Activated effector memory CD4-positive, alpha-beta T cell treated with Interleukin-2 at 50 U/mL for 16 hours (primary cell): ENCODE measurements at places on chromosomes 5 and 9.

DNA sequence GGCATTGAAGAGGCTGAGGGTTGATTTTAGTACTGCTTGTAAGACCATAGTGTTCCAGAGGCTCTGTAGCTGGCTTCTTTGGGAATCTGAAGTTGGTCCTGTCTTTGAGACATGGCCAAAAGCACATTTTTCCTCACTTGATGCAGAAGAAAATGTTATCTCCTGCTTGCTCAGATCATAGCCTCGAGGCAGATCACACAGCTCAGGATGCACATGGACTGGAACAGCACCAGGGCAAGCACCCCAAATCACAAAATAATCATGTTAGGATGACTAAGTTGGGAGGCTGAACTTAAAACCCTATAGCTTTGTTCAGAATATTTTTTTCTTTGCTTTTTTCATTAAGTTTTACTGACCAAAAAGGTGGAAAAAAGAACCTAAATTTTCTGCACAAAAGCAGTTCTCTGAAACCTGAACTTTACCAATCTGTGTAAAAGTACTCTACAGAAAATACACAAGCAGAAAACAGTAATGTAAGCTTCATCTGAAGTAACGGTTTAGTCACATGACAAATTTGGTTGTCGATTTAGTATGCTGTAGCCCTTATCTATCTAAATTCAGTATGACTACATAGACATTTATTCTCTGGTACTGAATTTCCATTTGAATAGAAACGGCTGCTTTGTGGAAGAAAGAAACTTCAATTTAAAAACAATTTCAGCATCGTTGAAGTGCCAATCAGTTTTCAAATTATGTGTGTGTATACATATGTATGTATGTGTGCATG lies 3.4 kb downstream of the KLHL9 start:
- DNase-seq = no peak

- DNase-seq = no peak
Observed at GRCh38 chr5:61746831-61747575, 414.9 kb downstream of the ZSWIM6 start.

DNA sequence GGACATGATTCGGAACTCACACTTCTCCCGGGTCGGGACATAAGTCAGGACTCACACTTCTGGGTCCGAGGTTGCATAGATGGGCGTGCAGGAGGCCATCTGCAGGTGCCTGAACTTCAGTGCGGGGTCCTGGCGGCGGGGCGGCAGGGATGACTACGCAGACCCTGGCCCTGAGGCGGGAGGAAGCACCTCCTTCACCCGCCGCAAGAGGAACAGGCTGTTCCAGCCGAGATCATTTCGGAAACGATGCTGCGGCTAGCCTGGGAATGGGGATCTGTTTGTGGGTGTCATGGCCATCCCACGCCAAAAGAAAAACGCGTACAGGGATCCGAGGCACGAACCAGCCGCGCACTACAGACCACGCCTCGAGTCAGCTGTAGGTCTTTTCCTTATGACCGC lies 196.6 kb downstream of the TTLL11 start:
- DNase-seq = no peak

- no peak for DNase-seq
Observed at GRCh38 chr9:109717342-109717741, 62.7 kb upstream of the PALM2AKAP2 start.

DNA sequence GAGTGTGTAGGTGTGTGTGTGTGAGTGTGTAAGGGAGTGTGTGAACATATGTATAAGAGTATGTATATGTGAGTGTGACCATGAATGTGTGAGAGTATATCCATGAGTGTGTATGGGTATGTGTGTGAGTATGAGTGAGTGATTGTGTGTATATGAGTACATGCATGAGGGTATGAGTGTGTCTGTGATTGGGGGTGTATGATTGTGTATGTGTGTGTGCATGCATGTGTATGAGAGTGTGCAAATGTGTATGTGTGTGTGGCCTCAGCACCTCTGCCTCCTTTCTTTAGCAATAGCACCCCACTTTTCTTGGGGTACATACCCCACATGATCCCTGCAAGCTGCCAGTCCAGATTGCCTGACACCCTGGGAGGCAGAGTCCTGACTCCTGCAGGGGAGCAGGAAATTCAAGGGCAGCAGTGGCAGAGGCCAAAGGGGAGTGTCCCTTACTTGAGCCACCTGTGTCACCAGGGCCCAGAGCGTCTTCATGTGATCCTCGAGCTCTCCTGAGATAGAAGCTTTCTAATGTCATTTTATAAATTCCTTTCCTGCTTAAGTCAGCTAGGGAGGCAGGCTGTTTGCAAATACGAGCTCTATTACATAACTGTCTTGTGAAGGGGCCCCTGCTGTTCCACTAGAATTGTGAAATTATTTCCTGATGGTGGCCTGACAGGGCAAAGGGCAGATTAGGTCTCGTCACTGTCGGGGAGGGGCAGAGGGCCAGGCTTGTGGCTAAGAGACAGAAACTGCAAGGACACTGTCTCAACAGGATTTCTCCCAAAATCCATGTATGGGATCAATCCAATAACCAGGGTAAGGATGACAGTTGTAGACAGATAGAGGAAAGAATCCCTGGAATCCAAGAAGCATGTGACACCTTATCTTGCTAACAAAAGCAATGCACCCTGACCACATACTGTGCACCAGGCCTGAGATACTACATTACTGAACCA lies 389.1 kb downstream of the GADD45G start:
- DNase-seq = no peak

DNA sequence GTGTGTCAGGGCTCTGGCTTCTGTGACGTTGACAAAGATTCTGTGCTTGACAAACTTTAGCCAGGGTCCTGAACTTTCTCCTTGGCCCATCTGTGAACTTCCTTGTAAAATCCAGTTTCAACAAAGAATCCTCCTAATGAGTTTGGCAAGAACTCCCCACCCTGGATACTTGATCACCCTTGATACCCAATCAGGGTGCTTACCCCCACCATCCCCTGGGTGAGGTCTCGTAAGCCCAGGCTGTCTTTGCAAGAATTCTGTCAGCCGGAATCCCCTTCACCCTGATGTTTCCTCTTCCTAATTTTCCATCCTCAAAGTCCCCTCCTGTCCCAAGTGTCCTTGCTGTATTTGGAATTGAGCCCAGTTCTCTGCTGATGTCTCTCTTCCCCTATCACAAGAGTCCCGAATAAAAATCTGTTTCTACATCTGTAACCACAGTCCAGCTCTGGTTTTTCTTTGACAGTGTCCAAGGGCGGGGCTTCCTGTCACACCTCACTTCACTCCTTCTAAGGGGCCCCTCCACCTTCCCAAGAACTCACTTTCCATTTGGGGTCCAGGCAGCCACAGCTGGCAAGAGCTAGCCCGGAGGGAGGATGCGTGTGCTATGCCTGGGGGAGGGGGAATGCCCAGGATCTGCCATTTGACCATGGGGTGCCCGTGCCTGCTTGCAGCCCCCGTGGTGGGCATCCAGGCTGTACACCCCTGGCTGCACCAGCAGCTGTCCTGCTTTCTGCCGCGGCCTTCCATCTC lies 2.7 kb upstream of the CARD19 start:
- no peak for DNase-seq

GRCh38 chr9:11135851-11136250 lies 523.0 kb upstream of the PTPRD start:
- no peak for DNase-seq

- no peak for DNase-seq
Observed at GRCh38 chr5:54217826-54218503, 92.4 kb downstream of the ARL15 start.

GRCh38 chr5:344668-345067 lies 23.2 kb downstream of the AHRR start:
- DNase-seq = no peak

DNA sequence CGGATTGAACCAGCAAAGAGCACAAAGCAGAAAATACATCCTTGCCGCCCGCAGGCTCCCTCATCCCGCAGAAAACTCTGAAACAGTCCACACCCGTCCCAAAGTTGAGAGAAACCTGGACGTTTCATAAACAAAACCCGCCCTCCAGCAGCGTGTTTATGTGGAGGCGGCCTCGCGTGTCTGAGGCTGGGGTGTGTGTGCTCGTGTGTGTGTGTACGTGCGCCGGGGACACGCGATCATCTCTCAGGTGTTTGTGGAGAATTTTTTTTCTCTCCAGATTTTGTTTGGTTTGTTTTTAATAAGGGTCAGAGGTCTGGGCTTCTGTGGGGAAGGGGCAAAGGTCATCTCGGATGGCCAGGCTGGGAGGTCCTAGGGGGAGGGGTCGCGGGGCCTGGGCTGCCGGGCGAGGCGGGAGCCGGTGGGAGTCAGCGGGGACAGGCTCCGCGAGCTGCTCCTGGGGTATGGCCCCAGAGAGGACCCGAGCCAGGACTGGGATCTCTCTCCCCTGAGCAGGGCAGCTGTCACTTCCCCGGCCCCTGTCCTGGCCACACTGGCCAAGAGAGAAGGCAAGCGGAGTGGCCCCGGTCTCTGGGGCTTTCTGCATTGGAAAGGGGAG lies 206.4 kb downstream of the C9orf50 start:
- peak; percentile 31 for DNase-seq

DNA sequence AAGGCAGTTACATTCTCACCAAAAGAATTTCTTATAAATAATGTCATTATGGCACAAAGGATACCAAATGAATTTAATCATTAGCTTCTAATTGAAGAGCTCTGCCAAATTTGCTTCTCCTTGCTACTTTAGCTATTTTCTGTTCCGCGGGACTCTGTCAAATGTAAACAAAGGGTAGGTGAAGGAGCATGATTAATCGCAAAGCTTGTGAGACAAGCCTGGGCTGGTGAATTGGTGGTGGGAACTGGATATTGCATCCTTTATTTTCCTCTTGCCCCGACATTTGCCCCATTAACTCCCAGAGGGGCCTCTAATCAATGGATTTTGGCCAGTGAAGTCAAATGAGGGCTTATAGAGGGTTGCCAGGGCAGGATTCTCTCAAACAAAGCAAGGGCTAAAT lies 234.2 kb upstream of the RFX3 start:
- no peak for DNase-seq

DNA sequence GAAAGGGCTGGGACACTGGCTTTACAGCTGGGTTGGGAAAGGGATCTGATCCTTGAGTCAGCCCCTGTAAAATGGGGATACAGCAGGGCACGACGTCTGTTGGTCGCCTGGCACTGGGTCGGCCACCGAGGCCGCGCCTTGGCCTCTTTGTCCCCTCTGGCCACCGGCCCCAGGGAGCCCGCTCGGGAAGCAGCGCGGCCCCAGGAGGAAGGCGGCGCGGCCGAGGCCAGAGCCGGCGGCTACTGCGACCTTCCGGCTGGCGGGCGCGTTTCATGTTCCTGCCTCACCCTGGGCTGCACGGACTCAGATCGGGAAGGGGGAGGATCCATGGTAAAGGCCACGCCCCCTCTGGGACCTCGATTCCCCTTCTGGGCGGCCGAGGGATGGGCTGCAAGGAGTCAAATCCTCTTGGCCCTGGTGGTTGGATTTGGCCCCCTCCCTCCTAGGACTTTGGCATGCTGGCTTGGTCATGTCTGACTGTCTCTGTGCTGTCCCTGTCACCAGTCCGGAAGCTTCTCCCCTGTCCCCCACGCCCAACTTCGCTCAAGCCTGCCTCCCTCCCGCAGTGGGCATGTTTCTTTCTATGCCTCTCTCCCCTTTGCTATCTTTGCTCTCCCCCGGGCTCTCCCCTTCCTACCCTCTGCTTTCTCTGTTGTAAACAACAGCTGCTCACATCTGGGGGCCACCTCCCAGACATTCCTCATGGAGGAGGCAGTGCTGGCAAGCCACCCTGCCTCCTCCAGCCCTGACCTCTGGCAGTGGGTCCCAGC lies 25.8 kb downstream of the FPGS start:
- no peak for DNase-seq

DNA sequence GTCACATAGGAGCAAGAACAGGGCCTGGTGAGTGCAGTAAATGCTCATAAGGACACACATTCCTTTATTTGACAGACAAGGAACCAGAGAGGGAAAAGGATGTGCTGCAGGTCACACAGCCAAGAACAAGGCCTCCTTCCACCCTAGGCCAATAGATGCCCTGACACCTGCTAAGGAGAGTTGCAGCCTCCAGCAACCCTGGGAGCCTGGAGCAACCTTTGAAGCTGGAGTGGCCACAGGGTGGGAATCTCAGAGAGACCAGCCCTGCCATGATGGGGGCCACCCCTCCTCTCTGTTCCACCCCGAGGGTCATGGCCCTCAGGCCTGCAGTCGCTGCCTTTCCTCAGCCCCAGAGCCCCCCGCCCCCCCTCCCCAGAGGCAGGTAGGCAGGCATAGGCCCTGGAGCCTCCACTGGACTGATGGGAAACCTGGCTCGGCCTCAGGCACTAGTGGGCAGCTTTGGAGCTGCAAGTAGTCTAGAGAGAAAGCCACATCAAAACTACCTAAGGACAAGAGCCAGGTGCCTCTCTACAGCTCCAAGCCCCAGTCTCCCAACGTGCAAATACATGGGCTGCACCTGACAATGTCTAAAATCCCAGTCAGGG lies 116.1 kb upstream of the SPOCK1 start:
- no peak for DNase-seq

GRCh38 chr9:134224127-134224526 lies 59.8 kb upstream of the RNU6ATAC start:
- DNase-seq = no peak

- DNase-seq = no peak
Observed at GRCh38 chr5:93748875-93749397, 7.5 kb upstream of the POU5F2 start.

DNA sequence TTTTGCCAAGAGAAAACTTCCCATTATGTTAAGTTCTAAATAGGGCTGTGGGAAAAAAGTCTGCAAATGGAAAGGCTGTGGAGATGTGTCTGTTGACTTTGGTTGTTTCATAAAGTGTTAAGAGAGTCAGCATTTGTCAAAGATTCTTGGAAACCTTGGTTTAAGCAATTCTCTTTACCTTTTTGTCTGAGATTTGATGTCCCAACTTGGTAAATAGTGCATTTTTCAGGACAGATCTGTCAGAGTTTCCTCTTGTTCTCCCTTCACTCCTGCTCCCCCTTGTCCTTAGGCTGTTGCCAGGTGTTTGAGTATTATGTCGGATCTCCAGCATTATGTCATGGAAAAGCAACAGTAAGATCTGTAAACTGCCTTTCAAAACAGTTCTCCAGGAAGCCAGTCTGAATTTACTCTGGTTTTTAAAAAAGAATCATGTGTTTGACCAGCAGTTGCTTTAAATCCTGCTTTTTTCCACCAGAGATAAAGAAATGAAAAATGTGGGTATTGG lies 79.1 kb upstream of the ADAMTSL1 start:
- no peak for DNase-seq

DNA sequence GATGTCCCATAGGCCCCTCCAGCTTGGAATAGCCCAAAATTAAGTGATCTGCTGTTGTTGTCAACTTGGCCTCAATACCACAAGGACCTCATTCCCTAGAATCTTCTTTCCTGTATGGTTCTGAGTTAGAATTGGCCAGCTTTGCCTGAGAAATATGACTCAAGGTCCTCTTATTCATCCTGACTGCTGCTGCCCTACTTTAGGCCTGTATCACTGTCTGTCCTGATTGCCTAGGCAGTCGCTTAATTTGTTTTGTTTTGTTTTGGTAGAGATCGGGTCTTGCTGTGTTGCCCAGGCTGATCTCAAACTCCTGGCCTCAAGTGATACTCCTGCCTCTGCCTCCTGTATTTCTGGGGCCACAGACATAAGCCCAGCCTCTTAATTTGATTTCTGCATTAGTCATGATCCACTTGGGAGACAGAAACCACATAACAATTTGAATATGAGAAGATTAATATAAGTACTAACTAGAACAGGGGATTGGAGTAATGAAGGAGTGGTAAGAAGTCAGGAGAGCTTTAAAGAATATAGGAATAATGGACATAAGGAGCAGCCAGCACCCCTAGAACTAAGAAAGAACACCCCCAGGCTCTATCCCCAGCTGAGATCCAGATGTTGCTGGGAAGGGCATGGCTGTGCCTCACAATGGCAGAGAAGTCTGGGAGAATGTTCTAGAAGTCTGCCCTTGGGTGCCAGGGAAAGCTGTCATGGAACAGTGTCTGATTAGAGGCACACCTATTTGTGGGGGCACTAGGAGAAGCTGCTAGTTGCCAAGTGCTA lies 4.6 kb downstream of the TEX53 start:
- DNase-seq = no peak

- peak; percentile 87 for DNase-seq
Observed at GRCh38 chr9:128007566-128008138, 26.9 kb upstream of the EEIG1 start.
